ENCODE measurements at places on chromosomes 3 and 15.

DNA sequence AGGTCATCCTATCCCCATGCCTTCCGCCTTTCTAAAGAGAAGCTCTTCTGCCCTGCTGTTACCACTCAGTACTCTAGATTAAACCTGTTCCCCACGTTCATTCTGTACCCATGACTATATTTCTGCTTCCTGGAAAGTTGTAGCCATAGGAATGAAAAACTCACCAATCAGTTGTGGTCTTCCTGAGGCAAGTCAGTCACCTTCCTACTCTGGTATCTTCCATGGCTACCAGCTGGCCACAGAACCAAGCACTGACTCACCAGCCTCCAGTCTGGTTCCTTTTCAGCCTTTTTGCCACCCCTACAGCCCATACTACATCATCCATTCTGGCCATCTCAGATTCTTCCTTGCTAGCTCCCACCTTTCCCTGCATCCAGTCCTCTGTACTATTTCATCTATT lies 46.4 kb downstream of the TMEM44 start:
- no peak for DNase-seq

GRCh38 chr3:120420928-120421551 lies 29.8 kb downstream of the FSTL1 start:
- no peak for DNase-seq

- no peak for DNase-seq
Observed at GRCh38 chr3:42184651-42185443, 81.1 kb downstream of the CCK start.

- no peak for DNase-seq
Observed at GRCh38 chr3:191961529-191961928, 500.6 kb downstream of the PYDC2 start.

- no peak for DNase-seq
Observed at GRCh38 chr3:120497336-120497735, 46.5 kb upstream of the FSTL1 start.

DNA sequence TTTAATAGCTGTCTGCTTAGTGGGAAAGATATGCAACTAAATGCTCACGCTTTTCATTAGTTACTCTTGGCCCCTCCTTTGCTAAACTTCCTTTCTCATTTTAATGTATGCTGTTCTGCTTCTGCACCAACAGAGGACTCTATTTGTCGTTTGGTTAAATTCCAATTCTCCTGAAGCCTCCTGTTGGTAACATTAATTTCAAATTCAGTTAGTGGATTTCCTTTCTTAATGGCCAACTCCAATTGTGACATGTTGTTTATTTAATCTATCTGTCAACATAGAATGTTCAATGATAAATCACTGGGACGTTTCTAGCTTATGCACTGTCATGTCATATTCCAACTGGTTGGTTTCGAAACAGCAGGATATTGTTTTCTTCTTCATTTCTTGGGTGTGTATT lies 467.4 kb upstream of the BCHE start:
- DNase-seq, result no peak

DNA sequence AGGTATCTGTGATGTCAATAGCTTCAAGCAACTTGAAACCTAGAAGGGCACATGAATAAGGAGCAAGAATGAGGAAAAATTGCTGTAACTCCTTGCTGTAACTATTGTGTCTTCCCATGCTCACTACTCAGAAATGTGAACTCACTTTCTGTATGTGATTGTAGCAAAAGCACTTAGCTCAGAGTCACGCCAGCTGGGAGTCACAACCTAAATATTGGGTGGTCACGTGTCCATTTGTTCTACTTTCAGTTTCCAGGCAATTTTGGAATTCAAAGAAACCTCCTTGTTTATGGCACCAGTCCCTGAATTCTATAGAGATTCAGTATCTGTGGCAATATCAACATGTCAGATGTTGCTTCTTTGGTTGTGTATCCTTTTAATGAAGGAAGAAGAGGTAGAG lies 241.6 kb upstream of the AZI2 start:
- peak; percentile 16 for DNase-seq

DNA sequence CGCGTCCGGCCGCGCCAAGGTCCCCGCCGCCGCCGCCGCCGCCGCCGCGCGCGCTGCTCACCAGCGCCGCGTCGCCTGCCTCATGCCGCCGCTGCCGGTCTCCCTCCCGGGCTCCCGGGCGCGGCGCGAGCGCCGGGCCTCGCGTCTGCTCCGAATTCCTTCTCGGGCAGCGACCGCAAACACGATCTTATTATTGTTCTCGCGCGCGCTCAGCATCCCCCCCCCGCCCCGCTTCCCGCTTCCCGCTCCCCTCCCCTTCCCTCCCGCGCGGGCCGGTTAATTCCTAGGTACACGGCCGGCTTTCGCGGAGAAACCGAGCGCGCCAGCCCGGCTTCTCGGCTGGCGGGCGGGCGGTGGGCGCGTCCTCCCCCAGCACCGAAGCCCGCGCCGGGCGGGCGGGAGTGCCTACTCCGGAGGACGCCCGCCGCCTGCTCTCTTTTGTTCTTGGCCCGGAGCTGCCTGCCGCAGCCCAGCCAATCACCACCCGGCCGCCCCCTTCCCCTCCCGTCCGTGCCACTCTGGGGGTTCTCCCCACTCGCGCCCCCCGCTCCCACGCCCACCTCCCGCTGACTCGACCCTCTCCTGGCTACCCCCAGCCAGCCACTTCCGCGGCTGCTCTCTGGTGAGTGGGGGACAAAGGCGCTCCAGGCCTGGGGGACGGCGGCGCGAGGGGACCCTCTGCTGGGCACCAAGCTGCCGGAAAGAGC lies at the start of gene HDGFL3:
HDGFL3 (minus strand) TSS at position 164 of the 707 bp plus-strand sequence. CDS start 409 bp downstream, outside the sequence.
- DNase-seq, result peak; percentile 17

DNA sequence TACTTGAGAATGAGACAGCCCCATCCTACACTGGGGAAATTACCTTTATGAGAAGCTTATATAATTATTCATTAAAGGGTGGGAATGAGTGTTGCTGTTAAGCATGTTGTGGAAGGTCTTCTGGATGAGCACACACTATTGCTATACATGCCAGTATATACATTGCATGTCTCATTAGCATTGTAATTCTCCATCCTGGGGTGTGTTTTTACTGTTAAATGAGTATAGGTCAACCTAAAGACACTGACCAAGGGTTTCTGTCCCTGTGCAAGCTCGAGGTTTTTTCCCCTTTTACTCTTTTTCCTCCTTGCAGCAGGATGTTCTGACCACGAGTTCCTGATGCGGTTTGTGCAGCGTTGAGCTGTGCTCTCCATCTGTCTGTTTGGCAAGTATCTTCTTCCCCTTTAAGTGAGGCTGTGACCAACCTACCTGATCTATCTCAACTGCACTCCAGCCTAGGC lies 7.2 kb upstream of the IVD start:
- DNase-seq, result no peak

DNA sequence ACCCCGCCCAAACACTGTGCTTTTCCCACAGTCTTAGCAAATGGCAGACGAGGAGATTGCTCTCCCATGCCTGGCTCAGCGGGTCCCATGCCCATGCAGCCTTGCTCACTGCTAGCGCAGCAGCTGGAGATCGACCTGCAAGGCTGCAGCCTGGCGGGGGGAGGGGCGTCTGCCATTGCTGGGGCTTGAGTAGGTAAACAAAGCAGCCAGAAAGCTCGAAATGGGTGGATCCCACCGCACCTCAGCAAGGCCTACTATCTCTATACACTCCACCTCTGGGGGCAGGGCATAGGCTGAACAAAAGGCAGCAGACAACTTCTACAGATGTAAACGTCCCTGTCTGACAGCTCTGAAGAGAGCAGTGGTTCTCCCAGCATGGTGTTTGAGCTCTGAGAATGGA lies 27.2 kb upstream of the WDR5B start:
- DNase-seq, result no peak

DNA sequence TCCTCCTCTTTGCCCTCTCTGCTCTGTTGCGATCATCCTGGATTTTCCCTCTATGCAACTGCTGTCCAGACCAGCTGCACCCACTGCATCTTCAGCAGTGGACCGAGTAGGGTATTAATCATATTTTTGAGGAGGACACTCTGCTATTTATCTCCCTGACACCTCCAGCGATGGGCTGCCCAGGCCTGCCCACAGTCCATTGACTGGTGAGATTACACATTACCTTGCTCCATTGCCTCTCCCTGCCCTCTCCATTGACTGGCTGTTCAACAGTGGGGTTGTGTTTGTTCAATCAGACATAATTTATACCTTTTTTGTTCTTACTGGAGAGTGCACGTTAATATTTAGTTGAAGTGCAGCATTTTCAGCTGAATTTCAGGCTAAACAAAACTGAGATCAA lies 559.3 kb upstream of the ARRDC4 start:
- DNase-seq, result no peak

- DNase-seq, result no peak
Observed at GRCh38 chr3:158333736-158334135, 223.8 kb downstream of the RSRC1 start.

DNA sequence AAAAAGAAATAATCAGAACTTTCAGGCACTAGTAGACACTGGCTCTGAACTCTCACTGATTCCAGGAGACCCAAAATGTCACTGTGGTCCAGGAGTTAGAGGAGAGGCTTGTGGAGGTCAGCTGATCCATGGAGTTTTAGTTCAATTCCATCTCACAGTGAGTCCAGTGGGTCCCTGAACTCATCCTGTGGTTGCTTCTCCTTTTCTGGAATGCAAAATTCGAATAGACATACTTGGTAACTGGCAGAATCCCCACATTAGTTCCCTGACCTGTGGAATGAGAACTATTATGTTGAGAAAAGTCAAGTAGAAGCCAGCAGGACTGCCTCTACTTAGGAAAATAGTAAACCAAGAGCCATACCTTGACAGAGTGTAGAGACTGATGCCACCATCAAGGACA lies 87.3 kb upstream of the OXTR start:
- no peak for DNase-seq

- DNase-seq, result no peak
Observed at GRCh38 chr3:187571701-187572100, 98.5 kb downstream of the SST start.

GRCh38 chr15:69067296-69067695 lies 52.8 kb downstream of the NOX5 start:
- no peak for DNase-seq

- DNase-seq, result no peak
Observed at GRCh38 chr3:58005669-58006068, 2.6 kb upstream of the FLNB start.

- peak; percentile 14 for DNase-seq
Observed at GRCh38 chr15:90618330-90619125, 88.8 kb downstream of the CRTC3 start.

DNA sequence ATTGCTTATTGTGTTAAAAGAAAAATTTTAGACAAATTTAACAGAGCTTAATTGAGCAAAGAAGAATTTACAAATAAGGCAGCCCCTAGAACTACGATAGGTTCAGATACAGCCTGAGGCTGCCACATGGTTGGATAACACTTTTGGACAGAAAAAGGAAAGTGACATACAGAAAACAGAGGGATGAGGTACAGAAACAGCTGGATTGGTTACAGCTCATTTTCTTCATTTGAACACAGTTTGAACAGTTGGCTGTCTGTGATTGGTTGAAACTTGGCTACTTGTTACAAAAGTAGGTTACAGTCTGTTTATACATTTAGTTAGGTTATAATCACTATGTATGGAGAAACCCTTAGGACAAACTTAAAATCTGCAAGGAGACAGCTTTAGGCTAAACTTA lies 46.0 kb downstream of the STARD9 start:
- no peak for DNase-seq

- no peak for DNase-seq
Observed at GRCh38 chr3:159139326-159139725, 337.5 kb downstream of the MFSD1 start.

DNA sequence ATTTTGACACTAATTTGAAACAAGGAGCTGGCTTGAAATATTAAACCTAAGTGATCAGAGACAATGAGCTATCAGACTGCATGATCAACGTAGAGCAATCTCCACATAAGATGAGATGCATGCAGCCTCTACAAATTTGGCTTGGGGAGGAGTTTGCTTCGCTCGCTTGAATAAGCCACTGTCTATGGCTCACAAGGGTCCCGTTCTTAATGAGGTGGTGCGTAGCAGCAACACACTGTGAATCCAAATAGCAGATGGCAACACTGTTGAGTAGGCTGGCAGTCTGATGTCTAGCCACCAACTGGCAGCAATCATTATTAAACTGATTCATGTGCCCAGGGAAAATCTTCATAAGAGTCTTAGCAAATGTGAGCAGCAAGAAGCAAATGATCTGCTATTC lies 125.4 kb upstream of the CCDC54 start:
- no peak for DNase-seq

GRCh38 chr15:53757906-53758305 lies 1.6 kb downstream of the WDR72 start:
- DNase-seq, result no peak

- DNase-seq, result peak; percentile 42
Observed at GRCh38 chr3:86563400-86563970, 427.5 kb downstream of the VGLL3 start.

GRCh38 chr15:63366451-63366850 lies 15.2 kb downstream of the CA12 start:
- no peak for DNase-seq

- no peak for DNase-seq
Observed at GRCh38 chr3:17935222-17935621, 192.8 kb upstream of the TBC1D5 start.

GRCh38 chr3:170836491-170836890 lies 33.5 kb downstream of the RPL22L1 start:
- no peak for DNase-seq

DNA sequence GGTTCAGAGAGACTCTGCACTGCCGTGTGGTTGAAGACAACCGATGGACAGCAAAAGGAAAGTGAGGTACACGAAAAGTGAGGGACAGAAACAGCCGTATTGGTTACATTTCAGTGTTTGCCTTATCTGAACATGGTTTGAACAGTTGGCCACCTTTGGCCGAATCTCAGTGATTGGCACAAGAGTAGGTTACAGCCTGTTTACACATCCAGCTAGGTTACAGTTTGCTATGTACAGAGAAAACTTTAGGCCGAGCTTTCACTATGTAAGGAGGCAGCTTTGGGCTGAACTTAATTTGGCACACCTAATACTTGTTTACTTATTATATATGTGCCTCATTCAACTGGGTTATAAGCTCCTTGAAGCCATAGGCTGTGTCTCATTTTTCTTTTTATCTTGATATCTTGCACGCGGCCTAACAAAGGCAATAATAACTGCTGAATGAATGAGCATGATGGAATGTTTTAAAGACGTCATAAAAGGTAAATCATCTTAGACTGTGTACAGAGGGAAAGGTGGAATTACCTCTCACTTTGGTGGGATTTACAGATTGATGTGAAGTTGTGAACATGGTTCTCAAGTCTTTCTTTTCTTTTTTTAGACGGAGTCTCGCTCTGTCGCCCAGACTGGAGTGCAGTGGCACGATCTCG lies 17.2 kb upstream of the GREM1 start:
- DNase-seq, result no peak

DNA sequence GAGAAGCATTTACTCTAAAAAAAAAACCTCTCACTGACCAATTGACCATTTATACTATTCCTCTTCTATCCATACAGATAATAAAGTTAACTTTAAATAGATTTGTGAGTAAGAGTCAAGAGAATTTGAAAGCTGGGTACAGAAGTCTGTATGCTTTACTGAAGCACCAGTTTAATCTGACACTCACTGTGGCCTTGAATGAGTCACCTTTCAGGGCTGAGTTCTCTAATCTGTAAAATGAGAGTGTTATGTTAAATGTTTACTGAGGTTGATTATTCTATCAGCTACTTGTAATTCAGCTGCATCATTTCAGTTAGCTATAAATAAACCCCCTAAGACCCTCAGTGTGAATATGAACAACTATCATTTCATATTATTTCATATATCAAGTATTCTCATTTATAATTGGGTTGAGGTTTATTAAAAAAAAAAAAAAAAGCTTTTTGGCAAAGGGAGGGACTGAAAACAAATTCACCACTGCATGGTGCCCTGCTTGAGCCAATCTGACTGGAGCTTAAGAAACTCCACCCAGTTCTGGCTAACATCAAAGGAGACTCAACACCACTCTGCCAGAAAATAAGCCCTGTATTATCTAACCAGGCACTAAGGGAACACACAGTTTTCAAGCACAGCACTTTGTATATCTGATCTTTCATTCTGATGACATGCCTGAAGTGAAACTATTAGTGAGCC lies 2.8 kb downstream of the MAP4 start:
- DNase-seq, result peak; percentile 75

Measured in NCI-H2029 (cell line).